Stimulated activated CD8-positive, alpha-beta memory T cell treated with anti-CD3 and anti-CD28 coated beads, Interleukin-4, amount 100 ng/mL, for 24 hours (primary cell): ENCODE measurements at places on chromosomes 1 and 21.

GRCh38 chr1:163673759-163674151 lies 352.0 kb downstream of the NUF2 start:
- no peak for DNase-seq

GRCh38 chr1:74429580-74429979 lies 82.8 kb downstream of the LRRC53 start:
- no peak for DNase-seq

DNA sequence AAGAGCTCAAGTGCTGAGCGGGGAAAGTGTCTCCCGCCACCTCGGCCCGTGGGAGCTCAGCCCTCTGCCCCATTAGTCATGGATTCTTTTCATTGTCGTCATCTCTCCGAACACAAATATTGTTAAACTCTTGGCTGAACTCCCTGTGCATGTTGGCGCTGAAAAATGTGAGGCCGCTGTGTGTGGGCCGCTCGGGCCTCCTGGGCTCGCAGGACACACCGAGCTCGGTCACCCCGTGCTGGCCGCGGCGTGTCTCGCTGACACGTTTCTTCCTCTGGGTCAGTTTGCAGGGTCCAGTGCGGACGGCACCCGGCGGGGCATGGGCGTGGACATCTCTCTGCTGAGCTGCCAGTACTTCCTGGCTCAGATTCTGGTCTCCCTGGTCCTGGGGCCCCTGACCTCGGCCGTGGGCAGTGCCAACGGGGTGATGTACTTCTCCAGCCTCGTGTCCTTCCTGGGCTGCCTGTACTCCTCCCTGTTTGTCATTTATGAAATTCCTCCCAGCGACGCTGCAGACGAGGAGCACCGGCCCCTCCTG lies 25.6 kb downstream of the SLC45A1 start:
- no peak for DNase-seq

DNA sequence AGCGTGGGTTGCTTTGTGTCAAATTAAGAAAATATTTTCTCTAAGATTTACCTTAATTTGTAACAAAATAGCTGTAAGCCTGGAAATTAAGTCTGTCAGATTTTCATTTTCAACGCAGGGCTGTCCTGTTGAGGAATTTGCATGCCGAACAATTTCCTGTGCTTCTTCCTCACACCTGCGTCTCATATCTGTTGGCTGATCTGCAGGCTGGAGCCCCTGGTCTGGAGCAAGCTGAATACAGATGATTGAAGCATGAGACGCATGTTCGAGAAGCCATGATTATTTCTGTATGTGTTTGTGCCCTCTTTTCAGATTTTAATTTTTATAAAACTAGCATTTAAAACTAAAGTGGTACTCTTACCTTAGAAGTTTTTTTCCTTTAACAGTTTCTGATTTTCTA lies 9.8 kb downstream of the MIXL1 start:
- no peak for DNase-seq

GRCh38 chr1:8026153-8026975 lies at the start of gene ERRFI1:
ERRFI1 (minus strand) TSS chr1:8026309; CDS start chr1:8015619, 10,690 bp downstream.
- peak; percentile 81 for DNase-seq

DNA sequence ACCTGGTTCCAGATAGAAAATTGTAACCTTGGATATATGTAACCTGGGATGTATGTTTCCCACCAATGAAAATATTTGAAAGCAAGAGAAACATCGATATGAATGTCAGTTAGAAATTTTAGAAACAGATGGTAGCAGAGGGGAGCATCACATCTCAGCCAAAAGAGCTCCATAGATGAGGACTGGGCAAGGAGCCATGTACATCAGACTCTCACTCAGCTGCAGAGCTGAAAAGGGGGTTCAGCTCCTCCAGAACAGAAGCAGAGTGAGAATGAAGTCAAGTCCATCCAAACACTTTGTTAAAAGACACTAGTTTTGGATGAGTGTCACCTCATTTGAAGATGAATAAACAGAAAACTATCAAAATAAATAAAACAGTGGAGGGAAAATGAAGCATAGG lies 202.4 kb downstream of the HMCN1 start:
- no peak for DNase-seq

DNA sequence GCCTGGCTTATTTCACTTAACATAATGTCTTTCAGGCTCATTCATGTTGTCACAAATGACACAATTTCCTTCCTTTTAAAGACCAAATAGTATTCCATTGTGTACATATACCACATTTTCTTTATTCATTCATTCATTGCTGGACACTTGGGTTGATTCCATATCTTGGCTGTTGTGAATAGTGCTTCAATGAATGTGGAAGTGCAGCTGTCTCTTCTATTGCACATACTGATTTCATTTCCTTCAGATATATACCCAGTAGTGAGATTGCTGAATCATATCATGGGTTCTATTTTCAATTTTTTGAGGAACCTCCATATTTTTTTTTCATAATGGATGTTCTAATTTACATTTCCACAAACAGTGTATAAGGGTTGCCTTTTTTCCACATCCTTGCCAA lies 38.6 kb upstream of the WLS start:
- DNase-seq: no peak

DNA sequence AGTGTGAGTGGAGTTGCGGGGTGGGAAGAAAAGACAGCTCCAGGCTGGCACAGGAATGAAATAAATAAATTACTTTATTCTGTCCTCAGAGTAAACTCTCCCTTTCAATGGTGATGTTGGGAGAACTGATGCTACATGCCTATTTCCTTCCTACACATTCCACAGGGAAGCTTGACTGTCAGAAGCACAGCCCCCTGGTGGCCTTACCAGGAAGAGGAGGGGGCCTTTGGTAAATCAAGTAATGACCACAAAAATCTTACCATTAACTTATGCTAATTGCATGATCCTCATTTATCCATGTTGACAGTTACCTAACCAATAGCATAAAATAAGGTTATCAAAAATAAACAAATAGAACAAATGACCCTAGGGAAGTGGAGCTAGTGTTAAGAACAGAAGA lies 605.0 kb upstream of the PKN2 start:
- DNase-seq: no peak

- no peak for DNase-seq
These were observed at the start of gene C1orf167 for GRCh38 chr1:11761988-11762406. C1orf167 (plus strand) TSS chr1:11762193; CDS start chr1:11764401, 2,208 bp downstream.

GRCh38 chr1:27357281-27358037 lies 9.3 kb downstream of the MAP3K6 start:
- DNase-seq: peak; percentile 63

GRCh38 chr1:59171788-59172187 lies 125.1 kb upstream of the FGGY start:
- no peak for DNase-seq

GRCh38 chr1:226733304-226733703 lies 5.8 kb downstream of the ITPKB start:
- no peak for DNase-seq

DNA sequence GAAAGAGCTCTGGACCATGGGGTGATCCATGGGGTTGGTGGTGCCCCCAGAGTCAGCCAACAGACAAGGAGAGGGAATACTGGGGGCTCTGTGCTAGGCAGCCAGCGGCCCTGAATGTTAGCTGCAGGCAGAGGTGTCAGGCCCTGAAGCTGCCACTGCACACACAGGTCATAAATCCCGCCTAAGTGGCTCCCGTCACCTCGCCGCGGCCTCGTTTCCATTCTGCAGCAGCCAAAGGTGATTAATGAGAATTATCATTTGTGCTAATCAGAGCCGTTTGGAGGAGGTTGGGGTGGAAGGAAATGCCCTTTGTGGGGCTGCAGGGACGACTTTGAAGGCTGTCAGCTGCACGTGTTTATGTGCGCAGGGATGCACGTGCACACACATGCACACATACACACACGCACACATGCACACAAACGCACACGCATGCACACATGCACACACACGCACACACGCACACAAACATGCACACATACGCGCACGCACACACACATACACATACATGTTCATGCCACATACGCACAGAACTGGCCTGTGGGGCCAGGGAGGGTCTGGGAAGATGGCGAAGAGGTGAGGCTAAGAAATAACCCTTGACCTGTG lies 88.8 kb upstream of the ARHGEF16 start:
- no peak for DNase-seq

DNA sequence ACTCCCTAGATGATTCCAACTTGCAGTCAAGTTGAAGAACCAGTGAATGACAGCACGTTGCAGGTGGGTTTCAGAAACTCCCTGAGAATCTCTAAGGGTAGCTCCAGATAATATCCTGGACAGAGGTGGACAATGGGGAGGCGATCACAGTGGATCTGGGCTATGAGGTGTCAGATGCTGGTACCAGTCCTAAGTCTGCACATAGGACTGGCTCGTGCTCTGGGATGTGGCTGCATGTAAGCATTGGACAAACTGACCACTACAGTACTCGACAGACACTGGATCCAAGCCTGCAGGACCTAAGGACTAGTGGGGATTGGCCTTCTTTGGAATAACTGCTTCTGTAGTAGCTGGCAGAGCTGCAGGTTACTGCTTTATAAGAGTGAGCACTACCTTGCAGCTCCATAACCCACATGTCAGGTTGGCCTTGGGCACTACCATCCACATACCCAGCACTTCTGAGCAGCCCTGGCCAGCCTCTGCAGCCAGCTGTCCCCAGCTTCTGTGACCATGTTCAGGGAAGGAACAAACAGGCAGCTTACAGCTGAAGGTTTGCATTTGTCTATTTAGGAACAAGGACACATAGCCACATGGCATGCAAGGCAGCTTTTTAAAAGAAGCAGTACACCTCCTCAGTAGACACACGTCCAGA lies 33.2 kb upstream of the DNAH14 start:
- no peak for DNase-seq

DNA sequence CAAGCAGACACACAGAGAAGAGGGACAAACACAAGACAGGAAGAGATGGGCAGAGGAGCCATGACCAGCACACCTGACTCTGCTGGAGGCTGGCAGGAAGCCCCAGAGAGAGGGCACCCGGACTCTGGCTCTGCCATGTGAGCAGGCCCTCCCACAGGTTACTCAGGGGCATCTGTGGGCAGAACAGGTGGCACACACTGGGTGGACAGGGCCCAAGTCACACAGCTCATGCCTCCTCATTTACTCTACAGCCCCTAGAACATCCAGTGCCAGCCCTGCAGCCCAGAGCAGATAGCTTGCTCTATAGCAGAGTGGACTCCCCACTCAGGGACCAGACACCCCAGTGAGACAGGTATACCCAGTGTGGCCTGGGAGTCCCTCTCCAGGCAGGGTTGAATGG lies 28.7 kb downstream of the PACC1 start:
- DNase-seq: no peak

DNA sequence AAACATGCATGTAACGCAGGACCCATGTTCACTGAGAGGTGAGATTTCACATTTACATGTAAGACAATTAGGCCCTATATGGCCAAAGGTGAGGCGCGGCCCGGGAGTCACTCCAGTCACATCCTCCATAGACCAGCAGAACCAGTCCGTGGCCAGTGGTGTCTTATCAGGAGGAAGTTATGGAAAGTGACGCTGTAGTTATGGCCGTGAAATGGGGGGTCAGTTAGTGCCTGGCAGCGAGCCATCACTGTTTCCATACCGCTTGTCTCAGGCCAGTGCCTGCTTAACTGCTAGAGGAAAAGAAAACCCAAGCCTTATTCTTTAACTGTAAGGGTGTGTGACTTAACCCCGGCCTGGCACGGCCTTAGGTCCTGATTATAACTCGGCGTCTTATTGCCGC lies 6.1 kb downstream of the C1orf159 start:
- no peak for DNase-seq

GRCh38 chr1:44672254-44672955 lies 1.9 kb downstream of the TMEM53 start:
- no peak for DNase-seq

DNA sequence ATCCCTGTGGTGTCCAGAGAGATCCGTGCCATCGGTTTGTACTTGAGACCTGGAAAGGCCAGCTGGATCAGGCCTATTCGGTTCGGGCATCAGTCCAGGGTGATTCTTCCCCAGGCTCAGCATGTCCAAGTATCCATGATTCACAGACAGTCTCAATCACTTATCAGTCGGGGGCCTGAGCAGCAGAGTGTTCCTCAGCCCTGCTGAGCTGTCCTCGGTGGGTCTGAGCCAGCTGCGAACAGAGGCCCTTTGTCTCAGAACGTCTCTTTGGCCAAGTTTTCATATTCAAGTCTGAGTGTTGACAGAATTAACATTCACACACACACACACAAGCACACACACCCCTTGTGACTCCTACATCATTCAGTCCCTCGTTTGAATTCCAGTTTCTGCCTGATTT lies 33.4 kb upstream of the OSBPL9 start:
- DNase-seq: no peak
